ENCODE measurements at places on chromosomes 4 and X.

- DNase-seq: no peak
Measured at GRCh38 chrX:79366873-79367749, at the start of gene ITM2A. Gene ITM2A, minus strand, starts transcription at chrX:79367334. Its CDS starts 119 bp downstream, at chrX:79367215.

GRCh38 chr4:141307241-141307689 is 86.6 kb downstream of the ZNF330 start:
- peak; percentile 71 for DNase-seq

GRCh38 chrX:56219700-56220099 is 12.5 kb upstream of the KLF8 start:
- no peak for DNase-seq

DNA sequence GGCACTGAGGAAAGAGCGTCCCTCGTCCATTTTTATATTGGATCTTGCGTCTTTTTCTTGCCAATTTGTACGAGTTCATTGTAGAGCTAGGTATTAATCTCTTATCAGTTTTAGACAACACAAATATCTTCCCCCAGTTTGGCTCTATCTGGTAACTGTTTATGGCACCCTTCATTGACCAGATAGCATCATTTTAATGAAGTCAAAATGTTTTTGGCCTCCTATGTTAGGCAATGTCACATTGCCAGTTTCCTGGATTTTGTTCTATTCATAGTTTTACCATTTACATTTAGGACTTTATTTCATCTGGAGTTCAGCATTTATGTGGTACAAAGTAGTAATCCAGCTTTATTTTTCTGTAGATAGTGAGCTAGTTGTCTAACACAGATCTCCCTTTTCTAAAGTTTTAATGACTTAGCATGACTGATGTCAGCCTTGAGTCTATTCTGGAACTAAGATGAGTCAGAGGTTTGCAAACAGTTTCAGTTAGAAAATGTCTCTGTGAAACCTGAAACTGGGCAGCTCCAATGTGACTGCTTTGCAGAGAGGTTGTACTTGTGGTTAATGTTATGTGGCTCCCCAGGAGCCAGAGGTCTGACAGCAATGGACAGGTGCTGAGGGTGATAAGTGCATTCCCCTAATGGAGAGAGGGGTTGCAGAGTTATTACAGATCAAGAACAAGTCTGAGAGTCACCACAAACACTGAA is 5.3 kb upstream of the STBD1 start:
- peak; percentile 45 for DNase-seq

GRCh38 chrX:72126048-72126415 is 5.7 kb downstream of the RTL5 start:
- no peak for DNase-seq

DNA sequence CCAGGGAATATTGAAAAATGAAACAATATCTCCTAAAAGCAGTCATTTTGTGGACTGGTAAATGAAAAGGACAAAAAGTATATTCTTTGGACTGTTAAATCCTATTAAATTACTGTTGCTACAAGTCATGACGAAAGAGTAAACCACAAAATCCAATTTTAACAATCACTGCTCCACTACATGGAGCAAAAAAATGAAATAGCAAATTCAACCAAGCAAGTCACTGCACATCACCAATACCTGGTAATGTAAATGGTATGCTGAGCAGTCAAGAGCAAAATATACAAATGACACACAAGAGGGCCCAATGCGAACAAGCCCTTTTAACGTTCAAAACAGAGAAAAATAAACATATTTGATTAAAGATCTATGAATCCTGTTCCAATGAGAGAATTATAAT is 126.2 kb downstream of the KLHL13 start:
- DNase-seq: no peak

DNA sequence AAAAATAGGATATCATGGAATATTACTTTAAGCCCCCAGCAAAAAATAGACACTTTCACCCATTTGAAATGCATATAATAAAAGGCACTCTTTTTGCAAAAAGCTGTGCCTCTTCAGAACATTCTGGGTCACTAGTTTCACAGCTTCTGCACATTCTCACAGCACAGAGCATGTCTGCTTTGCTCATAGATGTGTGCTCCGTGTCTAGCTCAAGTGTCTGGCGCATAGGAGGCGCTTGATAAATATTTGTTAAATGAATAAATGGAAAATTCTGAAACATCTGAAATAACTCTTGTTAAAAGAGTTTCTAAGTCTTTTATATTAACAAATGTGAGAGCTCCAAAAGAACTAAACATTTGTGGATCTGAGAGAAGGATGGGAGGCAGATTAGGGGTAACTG is 275.2 kb downstream of the PTTG2 start:
- no peak for DNase-seq

Measured in NCI-H187 treated with DMSO at 0.1 percent for 48 hours (cell line).